Renal pelvis (tissue), 12 donors: ENCODE measurements at places on chromosomes 16 and 17. TPM values are rescaled to one million over a fixed set of nuclear protein-coding genes. Genes with fewer than 3 reads are reported as not detected.

DNA sequence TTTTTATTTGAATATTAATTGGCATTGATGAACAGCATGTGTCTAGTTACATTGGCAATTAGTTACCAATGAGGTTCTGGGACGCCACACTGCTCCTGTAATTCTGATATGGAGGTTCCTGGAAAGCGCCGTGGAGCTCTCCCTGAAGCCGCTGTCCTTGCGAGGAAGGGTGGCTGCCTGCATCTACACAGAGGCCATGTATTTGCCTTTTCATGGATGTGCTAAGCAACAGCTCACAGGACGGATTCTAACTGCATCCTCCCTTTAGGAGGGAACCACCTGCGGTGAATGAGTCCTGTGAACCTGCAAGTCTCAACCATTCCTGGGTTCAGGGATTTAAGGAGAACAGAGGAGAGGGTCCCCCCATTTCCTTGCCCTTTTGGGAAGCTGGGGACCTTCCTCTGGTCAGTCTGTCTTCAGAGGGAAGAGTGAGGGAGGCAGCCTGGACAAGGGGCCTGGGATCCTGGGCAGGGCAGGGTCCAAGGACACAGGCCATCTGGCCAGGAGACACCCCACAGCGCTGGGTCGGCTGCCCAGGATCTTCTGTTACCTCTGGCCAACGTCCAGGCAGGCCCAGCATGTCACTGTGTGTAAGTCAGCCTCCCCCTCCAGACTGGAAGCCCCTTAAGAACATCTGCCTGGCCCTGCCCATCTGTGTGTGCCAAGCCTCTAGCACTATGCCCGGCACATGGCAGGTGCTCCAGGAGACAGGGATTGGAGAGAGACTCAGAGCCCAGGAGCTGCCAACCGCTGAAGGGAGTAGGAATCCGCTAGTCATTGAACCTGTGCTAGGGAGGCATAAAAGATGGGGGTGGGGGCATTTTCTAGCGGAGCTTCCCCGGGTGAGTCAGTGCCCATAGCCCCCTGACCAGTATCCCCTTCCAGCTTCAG, 314.1 kb upstream of the TNRC6C start:
- no peak for DNase-seq

- DNase-seq: no peak
These were observed 18.3 kb downstream of the RARA start for GRCh38 chr17:40327244-40327729.

GRCh38 chr17:71759422-71760060, 361.3 kb upstream of the SOX9 start:
- no peak for DNase-seq

DNA sequence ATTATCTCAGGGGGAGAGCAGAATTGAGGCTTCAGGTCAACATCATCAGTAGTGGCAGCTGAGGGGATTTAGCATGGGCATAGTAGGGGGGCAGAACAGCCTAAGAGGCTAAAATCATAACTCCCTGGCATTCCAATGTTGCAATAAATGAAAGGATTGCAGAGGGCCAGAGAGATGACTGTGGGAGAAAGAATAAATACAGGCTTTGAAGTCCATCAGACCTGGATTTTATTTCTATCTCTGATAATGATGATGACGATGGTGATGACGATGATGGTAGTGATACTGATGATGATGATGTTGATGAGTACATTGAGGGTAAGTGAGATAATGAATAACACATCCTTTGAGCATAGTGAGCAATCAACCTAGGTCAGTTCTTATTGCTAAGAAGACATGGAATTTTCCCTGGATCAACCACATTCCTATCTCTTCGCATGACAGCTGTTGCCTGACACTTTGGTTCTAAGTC, 107.4 kb upstream of the CDH11 start:
- no peak for DNase-seq

DNA sequence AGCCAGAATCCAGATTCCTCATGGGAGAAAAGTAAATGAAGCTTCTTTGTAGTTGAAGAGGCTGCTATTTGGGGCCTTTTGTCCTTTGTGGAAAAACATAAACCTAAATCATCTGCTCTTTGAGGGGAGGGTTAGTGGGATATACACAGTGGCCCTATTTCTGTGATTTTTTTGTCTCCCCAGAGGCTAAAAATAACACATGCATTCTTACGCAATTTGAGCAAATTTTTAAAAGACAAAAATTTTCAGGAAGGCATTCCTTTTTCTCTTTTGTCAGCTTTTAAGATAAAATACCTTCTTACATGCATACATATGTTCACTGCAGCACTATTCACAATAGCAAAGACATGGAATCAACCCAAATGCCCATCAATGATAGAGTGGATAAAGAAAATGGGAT, 165.5 kb downstream of the AXIN2 start:
- no peak for DNase-seq

DNA sequence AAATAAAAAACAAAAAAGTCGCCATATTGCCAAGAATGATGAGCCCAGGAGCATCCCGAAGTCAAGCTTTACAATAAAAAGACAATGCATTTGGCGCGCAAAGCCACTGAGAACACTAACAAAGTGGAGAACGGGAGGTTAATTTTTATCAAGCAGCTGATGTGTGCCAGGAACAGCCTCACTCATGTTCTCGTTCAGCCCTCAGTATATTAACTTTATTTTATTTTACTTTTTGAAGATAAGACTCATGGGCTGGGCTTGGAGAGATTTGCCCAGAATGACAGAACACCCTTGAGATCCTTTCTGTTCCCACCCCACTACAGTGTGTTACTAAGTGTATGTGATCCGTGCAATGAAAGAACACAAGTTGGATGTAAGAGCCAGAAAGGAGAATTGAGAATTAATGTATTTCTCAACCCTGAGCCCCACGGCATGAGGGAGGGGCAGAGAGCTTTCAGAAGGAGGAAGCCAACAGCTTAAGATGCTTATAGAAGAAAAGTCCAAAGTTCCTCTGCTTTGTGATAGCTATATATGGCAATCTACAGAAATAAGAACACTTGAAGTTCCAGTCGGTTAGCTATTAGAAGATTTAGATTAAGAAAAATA, 48.4 kb downstream of the COTL1 start:
- no peak for DNase-seq

DNA sequence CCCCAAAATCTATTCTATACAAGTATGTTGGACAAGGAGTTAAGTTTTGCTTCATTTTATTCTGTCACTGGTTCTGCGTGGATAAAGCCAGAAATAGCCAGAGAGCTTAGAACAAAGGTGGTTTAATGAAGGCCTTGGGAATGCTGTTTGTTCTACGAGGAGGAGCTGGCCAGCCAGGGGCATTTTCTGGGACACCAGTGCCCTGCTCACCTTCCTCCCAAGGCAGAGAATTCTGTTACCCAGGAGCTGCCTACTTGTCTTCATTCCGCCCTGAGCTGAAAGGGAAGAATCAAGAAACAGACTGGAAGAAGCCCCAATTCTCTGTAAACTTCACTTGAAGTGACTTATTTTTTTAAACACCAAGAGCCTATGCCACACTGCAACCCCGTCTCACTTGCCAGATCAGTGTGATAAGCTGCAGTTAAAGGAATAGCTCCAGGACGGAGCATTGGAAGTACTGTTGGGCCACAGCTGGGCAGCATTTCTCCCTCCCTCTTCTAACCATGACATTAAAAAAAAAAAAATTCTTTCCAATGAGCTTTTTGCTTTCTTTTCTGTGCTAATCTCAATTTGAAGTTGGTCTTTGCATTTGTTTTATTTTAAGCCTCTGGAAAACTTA, 149.8 kb upstream of the DYNLRB2 start:
- no peak for DNase-seq

DNA sequence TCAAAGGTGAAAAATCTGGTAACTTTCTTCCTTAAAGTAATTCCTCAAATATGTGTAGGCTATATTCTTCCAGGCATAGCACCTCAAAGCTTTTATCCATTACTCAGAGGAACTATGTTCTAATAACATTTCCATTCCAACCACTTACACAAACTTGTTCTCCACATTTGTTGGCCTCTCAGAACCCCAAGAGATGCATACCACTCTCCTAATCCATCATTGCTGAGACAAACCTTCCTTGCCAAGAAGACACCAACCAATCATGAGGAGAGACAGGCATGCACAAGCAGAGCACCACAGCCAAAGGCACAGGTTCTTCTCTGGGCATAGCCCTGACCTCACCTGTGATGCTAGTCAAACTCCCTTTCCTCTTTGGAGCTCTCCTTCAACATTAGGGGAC, 20.9 kb downstream of the CDH11 start:
- no peak for DNase-seq

- DNase-seq: no peak
These were observed 5.3 kb downstream of the ARHGDIA start for GRCh38 chr17:81865733-81866439.

GRCh38 chr17:66406701-66407644, 104.6 kb downstream of the PRKCA start:
- DNase-seq: no peak

DNA sequence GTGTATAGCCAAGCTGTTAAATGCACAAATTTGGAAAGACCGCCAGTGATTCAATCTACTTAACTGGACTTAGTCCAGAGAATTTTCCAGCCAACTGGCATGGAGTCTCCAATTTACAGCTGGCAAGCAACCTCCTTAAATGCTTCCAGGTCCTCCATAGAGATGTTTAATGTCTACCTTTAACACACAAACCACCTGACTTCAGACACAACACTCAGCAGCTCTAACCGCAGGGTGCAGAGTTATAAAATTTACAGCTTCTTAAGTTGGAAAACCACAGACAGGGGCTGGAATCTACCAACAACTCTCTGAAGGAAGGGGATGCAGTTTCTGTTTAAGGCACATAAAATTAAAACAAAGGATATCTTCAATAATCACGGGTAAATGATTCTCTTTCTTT, 106.9 kb downstream of the SYCE1L start:
- no peak for DNase-seq

DNA sequence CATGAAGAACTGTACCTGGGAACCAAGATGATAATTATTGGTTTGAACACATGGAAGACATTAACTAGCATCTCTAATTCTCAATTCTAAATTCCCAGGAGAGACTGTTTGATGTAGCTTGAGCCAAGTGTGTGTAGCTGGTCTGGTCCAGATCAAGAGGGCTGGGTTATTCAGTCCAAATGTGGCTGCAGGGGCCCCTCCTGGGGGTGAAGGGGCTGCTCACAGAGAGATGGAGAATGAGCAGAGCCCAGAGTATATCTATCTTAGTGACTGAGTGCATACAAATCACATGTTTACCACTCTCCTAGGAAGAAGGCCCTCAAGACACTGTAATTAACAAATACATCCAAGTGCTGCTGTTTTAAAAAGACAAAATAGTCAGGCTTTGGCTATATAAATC, 50.4 kb downstream of the HS3ST2 start:
- DNase-seq: no peak

DNA sequence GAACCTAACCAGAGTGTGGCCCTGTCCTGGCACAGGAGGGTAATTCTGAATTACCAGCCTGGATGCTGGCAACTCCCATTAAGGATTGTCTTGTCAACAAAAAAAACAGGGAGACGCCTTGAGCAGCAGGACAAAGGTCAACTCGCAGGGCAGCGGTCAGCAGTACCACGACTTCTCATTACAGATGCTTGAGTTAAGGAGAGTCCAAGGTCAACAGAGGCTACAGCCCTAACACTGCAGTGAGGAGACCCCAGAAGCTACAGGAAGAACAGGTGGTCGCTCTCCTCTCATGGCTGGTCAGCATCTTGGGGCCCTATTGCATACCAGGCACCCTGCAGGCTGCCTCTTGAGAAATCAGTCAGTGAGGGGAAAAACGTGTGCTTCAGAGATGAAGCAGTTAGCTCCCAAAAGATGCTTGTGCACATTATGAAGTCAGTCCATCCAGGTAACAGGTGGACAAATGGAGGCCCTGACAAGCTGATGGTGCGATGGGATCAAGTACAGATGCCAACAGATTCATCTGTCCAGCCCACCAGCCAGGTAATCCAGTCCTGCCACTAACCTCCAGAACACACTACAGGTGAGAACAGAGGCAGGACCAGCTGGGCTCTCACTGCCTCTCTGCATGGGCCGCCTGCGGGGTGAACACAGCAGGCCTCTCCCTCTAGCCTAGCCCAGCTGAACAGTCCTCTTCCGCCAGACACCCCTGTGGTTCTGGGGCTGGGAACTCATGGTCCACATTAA, 4.2 kb downstream of the CSNK1D start:
- DNase-seq: no peak

DNA sequence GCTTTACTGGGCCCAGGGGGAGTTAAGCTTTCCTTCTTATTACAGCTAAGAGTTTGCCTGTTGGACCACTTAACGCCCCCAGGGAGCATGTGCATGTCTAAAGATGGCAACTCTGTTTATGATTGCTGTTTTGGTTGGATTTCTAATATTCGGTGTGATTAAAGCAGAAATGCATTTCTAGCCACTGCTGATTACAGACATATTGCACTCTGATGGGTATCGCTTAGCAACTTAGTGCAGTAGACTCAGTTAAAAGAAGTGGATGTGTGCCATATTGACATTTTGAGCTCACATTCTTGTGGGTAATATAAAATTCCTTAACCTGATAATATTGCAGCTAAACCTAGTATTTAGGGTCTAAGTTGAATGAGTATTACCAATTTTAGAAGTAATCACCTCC, 4.2 kb downstream of the NF1 start:
- DNase-seq: no peak

GRCh38 chr16:85733839-85734170, 17.1 kb downstream of the C16orf74 start:
- DNase-seq: no peak

- no peak for DNase-seq
These were observed 163.2 kb downstream of the PPM1E start for GRCh38 chr17:58918884-58919283.

DNA sequence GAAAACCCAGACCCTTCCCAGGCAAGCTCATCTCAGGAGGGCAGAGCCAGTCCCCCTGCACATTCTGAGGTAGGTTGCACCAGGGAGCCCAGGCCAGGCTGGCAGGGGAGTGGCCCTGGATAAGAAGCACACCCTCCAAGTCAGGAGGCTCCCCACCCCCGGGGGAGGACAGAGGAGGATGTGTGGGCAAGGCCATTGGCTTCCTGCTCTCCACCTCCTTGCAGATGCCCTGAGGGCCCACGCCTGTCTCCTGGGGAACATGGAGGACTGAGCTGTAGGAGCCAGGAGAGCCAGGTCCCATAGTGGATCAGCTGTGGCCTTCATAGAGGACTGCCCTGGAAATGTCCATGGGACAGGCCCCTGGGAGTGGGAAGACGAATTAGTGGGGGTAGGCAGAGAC, 126.7 kb downstream of the IRF8 start:
- DNase-seq: no peak

- no peak for DNase-seq
These were observed 6.5 kb upstream of the CCL1 start for GRCh38 chr17:34369571-34369970.

- no peak for DNase-seq
These were observed 257.7 kb upstream of the FOXF1 start for GRCh38 chr16:86252596-86252995.

- no peak for DNase-seq
These were observed 205.9 kb downstream of the HS3ST3A1 start for GRCh38 chr17:13395862-13396261.

- no peak for DNase-seq
These were observed 18.9 kb downstream of the C17orf75 start for GRCh38 chr17:32323046-32323445.

The ITGAL gene
- 2.1 TPM for polyA plus RNA-seq

The CACNA1H gene
- 28.7 TPM for polyA plus RNA-seq

The KCTD5 gene
- polyA plus RNA-seq: 23.4 TPM

The CBFA2T3 gene
- 3.1 TPM for polyA plus RNA-seq

The UTS2R gene
- 0.91 TPM for polyA plus RNA-seq

The EFCAB3 gene
- polyA plus RNA-seq: not detected

The FBXW10 gene
- polyA plus RNA-seq: 0.75 TPM

The CALB2 gene
- 0.47 TPM for polyA plus RNA-seq

The SSTR5 gene
- polyA plus RNA-seq: 0.16 TPM

The INTS2 gene
- 10.4 TPM for polyA plus RNA-seq
